Stimulated activated CD8-positive, alpha-beta memory T cell treated with anti-CD3 and anti-CD28 coated beads, Interleukin-7, amount 100 ng/mL, for 1 hour (primary cell): ENCODE measurements at places on chromosomes 6 and 20.

DNA sequence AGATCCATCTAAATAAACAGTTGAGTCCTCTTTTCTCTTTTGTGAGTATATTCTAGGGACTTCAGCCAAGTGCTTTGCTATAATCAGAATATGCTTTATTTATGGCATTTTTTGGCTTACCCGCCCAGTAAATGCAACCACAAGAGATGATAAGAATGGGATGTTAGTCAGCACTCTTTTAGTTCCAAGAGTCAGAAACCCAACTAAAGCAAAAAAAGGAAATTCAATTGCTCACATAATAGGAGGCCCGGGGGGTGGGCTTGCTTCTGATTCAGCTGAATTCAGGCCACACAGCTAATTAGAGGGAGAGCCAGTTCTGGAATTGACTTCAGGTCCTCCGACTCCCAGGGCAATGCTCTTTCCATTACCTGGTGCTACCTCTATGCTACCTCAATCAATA, 250.6 kb downstream of the FARS2 start:
- no peak for DNase-seq

DNA sequence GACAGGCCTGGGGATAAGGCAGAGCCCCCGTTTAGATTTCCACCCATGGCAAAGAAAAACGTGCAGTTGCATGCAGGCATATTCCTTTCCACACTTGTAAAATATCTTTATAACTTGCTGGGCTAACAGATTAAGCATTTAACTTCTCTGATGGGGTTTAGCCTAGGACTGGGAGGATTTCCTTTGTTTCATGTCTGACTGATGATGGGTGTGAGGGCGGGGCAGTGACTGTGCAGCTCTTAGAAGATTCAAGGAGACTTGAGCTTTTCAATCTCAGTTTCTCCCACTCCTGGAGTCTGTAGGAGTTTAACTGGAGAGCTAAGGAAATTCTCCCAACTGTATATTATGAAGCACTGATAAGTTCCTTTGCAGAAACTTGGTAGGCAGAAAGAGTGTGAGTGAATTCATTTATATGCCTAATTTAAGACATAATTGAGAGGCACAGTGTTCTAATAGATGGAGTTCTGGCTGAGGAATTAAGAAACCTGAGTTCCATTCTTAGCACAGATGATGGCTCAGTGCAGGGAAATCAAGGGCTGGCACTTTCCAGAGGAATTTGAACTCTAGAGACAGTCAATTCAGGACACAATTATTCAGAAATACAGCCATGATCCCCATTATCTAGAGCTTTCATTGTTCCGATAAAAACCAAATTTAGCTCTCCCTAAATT, 214.6 kb upstream of the CNR1 start:
- no peak for DNase-seq

DNA sequence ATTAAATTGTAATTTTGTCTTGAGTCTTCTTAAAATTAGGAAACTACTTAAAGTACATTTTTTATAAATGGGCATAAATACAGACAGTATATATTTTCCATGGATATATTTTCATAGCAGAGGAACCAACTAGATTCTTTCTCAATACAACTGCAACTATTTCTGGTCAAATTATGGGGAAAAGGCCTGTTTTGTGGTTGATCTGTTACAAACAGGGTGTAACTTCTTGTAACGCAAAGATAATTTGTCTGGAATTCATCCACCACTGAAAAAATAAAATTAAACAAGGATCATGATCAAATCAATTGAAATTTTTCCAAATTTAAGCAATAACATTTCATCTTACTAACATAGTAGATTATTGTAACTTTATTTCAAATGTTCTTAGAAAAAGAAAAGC, 67.2 kb upstream of the RNF146 start:
- no peak for DNase-seq

- no peak for DNase-seq
These were observed 274.1 kb downstream of the CLIC5 start for GRCh38 chr6:45741437-45742171.
